NCI-H446 (cell line): ENCODE measurements at places on chromosomes 2 and 18.

GRCh38 chr2:29249666-29250253, 134.5 kb downstream of the CLIP4 start:
- DNase-seq: no peak

GRCh38 chr2:43055985-43056384, 170.4 kb downstream of the ZFP36L2 start:
- DNase-seq: no peak

GRCh38 chr2:147224070-147224469, 620.8 kb upstream of the ACVR2A start:
- no peak for DNase-seq

GRCh38 chr2:160889439-160890170, 270.6 kb upstream of the TANK start:
- DNase-seq: no peak

DNA sequence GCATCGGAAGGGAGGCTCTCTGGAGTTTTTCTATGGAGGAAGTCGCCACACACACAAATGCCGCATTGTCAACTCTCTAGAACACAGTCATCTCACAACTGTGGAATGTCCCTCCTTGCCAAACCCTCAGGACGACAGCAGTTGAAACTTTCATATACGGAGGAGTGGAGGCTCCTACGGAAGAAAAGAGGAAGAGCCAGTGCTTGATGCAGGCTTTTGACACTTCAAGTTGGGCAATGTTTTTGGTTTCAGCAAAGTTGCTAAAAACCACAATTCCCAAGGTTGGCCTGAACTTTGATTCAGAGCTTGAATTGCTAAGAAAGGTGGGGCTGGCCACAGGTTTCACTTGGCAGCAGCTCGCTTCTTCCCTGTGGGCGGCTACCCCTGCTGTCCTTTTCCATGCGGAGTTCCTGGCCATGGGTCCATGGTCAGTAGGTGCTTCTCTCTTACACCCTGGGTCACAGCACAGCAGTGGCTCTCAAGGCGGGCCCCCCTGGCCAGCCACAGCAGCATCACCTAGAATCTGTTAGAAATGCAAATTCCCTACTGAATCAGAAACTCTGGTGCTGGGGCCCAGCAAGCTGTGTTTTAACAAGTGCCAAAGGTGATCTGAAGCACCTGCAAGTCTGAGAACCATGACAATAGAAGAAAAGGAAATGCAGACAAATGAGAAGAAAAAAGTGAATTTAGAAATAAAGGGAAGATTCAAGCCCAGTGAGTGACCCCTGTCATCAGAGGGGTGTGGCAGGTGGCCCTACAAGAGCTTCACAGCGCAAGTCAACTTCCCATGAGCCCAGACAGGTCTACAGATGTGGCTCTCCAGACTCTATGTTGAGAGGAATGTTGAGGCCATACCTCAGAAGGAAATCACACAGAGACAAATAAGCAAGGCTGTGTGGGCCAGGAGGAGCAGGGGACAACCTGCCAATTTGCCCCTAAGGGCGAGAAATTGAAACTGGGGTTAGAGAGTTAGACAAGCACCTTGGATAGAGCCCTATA, 856.4 kb downstream of the RNF144A start:
- no peak for DNase-seq
